ENCODE measurements at places on chromosomes 7 and 10.

GRCh38 chr10:22253580-22253882 lies 35.7 kb upstream of the EBLN1 start:
- no peak for DNase-seq

DNA sequence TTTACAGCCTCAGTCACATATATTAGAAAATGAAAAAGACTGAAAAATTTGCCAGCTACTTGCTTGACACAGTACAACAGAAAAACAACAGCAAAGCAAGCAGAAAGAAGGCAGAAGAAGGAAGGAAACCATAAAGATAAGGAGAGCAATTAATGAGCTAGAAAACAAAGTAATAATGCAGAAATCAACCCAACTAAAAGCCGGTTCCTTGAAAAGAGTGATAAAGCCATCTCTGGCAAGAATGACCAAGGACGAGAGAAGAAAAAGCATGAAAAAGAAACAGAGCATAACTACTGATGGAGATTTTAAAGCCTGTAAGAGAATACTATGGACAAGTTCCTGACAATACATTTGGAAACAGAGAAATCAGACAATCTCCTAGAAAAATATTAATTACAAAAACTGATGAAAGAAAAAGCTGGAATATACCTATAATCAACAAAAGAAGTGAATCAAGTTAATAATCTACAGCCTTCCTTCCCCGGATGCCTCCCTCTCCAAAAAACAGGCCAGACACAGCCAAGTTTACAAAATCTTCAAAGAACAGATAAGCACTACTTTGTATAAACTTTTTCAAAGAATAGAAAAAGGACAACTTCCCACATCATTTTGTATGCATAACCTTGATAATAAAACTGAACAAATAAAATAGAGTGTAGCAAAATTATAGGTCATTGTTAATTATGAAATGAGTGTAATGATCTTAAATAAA lies 204.0 kb downstream of the BAMBI start:
- DNase-seq: no peak

- DNase-seq: no peak
Observed at GRCh38 chr7:41425926-41426325, 277.0 kb downstream of the INHBA start.

DNA sequence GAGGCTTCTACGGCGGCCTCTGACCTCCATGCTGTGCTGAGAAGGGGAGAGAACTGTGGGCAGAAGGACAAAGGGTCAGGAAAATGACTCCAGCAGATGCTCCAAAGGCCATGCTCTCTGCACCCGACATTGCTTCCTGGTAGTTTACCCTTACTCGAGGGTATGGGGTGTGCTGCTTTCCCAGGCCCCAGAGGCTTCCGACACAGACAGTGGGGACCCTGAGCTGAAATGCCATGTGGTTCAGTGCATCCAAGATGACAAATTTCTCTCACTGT lies 130.9 kb downstream of the PTPN20 start:
- DNase-seq: no peak

DNA sequence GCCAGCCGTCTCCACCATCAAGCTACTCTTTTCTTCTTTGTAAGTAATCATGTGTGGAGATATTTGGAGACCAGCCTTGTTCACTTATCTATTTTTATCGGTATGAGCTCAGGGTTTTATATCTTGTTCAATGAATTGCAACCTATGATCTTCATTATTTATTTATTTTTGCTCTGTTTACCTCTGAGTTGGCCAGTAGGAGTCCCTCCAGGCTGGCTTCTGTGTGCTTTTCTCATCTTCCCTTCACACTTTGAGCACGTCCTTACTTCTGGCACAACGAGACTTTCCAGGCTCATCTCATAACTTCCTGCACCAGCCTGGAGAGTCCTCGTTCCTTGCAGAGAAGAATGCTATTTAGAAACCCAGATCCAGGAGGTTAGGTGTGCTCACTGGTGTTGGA lies 375.8 kb upstream of the PODXL start:
- no peak for DNase-seq

DNA sequence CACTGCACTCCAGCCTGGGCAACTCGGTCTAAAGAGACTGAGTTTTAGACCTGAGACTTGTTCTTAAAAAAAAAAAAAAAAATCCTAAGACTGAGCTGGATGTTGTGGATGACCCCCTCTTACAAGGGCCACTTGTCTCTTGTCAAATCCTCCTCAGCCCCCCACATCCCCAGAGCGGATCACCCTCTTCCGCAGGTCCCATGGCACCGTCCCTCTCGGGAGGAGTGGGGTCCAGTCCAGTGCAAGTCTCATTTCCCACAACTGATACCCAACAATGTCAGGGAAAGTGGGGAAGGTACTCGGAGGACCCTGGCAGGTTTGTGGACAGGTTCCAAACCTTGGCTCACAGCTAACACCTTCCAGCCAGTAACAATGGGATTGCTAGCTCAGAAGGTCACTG lies 100.3 kb downstream of the ELFN1 start:
- no peak for DNase-seq

DNA sequence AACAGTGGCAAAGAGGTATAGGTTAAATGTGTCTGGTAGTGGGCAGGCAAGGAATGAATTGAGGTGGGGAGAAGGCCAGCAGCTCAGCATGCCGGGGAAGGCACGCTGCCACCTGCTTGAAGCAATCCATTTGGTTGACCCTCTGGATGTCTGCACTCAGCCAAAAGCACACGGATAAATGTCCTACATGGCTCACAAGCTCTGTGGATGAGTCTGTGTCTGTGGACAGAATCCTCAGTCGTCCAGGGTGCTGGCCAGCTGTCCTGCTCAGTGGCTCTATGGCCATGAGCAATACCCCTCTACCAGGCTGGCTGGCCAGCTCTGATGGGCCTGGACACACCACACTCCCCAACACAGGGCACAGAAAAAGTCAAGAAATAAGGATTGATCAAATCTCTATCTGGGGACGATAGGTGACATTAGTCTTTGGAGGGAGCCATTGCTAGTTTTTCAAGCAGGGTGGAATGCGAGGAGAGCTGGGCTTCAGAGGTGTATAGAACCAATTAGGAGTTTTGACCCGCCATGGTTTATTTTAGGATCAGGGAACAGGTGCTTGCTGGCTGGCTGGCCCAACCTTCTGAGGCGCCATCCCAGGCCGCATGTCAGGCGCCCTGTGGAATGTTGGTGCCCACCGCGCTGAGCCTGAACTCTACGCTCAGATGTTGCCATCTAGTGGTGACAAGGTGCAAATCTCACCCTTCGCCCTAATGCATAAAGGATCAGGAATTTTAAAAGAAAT lies 493.4 kb downstream of the TNS3 start:
- peak; percentile 19 for DNase-seq

DNA sequence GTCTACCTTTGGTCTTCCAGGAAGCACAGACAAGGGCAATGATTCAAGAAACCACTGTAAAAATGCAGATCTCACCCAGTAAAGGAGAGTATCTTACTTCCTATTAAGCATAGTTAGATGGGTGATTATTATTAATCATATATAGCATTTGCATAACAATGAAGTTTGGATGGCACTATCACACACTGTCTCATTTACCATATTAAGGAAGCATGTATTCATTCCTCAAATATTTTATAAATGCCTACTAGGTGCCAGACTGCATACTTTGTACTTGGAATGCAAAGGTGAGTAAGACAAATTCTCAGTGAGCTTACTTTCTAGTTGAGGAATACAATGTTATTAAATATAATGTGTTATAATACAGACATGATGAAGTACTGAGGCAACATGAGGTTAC lies 53.9 kb upstream of the SKAP2 start:
- no peak for DNase-seq

DNA sequence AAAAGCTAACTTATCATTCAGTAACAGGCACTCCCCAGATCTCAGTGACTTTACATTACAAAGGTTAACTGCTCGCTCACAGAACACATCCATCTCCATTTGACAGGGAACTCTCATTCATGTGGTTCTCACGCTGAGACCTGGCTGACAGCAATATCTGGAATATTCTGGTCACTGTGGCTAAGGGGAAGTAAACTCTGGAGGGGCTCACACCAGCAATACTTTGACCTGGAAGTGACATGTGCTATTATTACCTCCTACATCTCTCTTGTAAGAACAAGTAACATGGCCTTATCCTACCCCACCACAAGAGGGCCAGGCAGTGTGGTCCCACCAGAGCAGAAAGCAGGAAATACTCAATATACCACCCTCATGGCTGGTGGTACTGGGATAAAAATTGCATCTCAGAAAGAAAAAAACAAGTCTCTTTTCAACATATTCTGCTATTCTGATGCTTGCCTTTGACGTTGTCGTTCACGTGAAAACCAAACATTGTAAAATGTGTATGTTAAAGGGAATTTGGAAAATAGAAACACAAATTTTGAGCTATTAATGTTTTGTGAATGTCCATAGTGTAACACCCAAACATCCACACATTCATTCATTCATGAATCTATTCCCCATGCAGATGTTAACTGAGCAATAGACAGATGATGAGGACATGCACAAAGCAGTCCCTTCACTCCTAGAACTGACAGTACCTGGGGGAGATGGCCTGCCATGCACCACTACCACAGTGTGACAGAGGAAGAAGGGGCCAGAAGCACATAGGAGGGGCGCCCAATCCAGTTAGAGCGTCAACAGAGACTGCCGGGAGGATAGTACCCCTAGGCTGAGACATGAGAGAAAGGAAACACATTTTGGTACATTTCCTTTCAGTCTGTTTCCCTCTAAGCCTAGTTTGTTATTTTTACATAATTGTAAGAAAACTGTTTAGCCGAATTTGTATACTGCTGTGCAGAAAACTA lies 166.0 kb upstream of the SP4 start:
- DNase-seq: peak; percentile 5

- no peak for DNase-seq
Observed at GRCh38 chr7:270351-270983, 19.5 kb upstream of the FOXL3 start.

DNA sequence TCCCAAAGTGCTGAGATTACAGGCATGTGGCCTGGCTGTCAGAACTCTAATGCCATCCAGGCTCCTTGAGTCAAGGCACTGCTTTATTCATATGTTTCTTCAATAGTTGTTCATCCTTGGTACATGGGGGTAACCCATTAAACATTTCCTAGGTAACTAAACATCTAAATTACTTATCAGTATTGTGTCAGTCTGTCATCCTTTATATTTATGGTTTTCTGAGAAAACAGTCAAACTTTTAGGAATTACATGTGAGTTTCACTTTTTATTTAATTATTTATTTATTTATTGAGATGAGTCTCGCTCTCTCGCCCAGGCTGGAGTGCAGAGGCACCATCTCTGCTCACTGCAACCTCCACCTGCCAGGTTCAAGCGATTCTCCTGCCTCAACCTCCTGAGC lies 45.5 kb upstream of the LAMB1 start:
- no peak for DNase-seq

DNA sequence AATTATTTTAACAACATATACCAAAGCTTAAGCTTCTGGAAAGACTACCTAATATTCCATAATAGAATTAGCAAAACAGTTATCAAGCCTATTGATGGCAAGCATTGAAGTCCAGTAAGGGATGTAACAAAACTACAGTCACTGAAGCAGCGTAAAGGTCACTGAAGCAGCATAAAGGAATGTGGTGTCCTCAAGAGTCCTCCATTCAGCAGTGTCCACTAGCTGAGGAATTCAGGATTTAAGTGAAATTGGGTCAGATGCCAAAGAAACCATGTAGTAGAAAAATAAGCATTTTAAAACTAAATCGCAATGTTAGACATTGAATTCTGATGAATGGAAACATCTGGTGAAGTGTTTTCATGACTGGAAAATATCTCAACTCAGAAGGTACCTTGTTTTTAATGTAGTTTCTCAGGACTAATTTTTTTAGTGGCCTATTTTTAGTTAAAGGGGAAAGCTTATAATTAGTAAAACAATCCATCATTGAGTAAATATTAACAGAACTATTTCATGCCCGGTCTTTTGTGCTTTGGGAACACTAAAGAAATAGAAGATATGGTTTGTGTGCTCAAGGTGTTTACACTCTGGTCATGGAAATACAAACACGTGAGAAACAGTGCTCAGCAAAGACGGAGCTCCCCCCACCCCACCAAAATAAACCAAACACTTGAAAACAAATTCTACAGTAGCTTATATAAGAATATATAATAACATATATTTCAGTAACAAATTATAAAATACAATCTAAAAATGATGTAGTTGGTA lies 121.4 kb downstream of the CDK14 start:
- DNase-seq: no peak

GRCh38 chr7:15783987-15784693 lies 97.7 kb upstream of the MEOX2 start:
- no peak for DNase-seq

DNA sequence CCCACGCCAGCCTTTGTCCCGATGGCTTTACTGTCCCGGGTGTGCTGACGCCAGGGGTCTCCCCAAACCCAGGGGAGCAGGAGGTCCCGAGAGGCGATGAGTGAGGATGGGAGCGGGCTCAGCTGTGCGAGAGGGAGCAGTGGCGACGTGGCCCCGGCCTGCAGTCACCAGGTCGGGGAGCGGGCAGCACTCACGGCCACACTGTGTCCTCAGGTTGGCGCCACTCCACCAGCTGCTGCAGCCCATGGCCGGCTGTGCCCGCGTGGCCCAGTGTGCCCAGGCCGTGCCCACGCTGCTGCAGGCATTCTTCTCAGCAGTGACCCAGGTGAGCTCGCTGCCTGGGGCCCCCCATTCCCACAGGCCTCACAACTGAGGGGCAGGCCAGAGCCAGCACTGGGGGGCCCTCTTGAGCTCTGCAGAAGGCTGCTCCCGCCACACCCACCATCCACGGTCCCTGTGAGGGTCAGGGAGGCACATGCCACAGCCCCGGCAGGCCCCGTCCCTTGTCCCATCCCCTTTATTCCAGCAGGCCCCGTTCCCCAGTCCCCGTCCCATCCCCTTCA lies 13.3 kb downstream of the AP5Z1 start:
- DNase-seq: no peak

GRCh38 chr7:107917763-107918651 lies 27.0 kb downstream of the DLD start:
- DNase-seq: no peak

GRCh38 chr10:35784751-35785150 lies 142.7 kb upstream of the FZD8 start:
- no peak for DNase-seq

- no peak for DNase-seq
Observed at GRCh38 chr10:112826018-112826697, 123.9 kb upstream of the TCF7L2 start.

- peak; percentile 19 for DNase-seq
Observed at GRCh38 chr7:50166997-50167965, 74.2 kb upstream of the ZPBP start.

DNA sequence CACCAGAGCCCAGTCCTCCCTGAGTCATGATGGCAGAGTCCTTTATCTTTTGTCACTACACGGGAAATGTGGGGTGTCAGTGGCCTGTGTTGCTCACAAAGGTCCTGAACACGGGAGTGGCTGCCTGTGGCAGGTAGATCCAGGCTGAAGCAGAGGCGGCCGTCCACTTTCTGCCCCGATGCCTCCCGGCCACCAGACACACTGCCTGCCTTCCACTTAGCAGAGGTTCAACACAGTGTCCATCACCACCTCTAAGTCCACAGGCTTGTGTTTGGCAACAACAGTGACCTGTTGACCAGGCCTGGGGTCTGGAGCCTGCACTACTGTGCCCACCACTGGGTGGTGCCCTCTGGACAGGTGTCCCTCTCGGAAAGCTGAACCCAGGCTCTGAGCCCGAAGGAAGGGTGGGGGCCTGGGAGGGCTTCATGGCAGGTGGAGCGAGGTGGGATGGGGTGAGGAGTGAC lies 49.9 kb upstream of the CAMK2B start:
- no peak for DNase-seq

All from GM12891 (cell line).